D721Med (cell line): ENCODE measurements at places on chromosomes 6 and 20.

DNA sequence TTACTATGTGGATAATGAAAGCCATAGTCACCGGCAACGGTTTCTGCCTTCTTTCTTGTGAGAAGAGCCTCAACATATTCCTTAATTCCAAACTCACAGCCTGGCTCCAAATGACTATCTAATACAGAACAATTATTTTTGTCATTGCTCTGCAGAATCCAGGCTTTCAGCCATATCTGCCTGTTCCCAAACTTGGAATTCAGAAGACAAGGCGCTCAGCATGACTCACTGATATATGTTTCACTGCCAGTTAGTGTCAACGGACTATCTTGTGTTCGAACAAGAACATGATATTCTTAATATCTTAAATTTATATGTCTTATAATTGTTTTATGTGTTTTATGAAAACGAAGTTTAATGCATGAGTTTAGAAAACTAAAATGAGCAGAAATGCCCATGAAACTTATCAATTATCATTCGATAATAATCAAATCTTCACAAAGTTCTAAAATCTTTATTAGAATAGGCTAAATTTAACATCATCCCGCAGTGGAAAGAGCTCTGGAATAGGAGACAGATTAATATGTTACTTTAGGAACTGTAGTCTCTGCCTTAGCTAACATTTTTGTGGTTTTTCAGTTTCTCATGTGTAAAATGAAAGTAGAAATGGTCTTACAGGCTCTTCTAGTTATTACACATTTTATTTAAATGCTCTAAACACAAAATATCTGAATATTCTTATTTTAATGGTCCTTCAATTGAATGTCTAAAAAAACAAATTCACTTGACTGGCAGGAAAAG, 669.3 kb upstream of the GJE1 start:
- no peak for DNase-seq

DNA sequence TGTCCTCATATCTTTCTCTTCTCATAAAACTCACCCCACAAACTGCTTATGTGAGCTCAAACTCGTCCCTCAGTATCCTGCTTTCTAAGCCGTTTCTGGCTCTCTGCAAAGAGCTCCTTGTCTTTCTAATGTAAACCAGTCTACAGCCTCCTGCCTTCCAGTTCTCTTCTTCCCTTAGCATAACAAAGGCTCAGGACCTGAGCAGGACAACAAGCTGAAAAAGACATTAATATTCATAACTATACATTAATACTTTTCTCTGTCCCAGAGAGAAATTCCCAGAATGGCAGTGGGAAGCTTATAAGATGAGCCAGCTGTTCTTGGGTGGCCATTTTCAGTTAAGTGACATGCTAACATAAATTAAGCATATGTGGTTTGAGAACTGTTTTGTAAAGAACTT, 207.0 kb upstream of the TCF21 start:
- no peak for DNase-seq

DNA sequence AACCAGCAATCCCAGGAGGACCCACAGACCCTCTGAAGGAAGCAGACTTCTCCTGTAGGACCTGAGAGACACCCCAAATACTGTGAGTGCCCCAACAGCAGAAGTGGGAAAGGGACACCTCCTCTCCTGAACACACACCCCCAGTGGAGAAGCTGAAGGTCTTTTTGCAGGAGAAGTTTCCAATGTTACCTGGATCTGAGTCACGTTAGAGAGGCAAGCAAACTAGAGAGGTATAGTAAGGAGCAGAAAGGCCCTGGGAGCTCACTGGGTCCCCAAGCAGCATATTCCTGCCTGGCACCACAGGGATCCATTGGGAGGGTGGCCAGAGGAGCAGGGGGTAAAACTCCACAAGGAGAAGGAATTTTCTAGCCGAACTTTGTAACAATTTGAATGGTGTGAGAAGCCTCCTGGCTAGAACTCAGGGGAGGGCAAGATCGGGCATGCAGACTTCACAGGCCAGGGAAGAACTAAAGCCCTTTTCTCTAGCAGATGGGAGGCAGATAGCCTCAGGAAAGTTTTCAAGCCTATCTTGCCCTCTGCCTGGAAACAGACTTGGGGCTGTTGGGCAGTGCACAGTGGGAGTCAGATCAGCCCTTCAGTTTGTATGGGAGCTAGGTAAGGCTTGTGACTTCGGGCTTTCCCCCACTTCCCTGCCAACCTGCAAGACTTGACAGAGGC, 68.2 kb upstream of the SSTR4 start:
- no peak for DNase-seq

DNA sequence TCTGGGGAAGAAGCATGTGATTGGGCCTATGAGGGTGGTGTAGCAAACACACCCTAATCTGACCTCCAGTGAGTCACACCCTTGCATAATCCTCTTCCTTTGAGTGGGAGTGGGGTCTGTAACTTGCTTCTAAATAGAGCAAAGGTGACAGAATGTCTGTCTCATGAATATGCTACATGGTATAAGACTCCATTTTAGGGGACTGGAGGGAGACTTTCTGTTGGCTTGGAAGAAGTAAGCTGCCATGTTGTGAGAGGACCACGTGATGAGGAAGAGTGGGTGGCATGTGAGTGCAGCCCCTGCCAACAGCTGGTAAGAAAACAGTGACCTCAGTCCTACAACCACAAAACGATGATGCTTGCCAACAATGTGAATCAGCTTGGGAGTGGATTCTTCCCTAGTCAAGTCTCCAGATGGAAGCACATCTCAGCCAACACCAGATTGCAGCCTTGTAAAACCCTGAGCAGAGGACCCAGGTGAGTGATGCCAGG, 3.7 kb downstream of the AK9 start:
- no peak for DNase-seq

DNA sequence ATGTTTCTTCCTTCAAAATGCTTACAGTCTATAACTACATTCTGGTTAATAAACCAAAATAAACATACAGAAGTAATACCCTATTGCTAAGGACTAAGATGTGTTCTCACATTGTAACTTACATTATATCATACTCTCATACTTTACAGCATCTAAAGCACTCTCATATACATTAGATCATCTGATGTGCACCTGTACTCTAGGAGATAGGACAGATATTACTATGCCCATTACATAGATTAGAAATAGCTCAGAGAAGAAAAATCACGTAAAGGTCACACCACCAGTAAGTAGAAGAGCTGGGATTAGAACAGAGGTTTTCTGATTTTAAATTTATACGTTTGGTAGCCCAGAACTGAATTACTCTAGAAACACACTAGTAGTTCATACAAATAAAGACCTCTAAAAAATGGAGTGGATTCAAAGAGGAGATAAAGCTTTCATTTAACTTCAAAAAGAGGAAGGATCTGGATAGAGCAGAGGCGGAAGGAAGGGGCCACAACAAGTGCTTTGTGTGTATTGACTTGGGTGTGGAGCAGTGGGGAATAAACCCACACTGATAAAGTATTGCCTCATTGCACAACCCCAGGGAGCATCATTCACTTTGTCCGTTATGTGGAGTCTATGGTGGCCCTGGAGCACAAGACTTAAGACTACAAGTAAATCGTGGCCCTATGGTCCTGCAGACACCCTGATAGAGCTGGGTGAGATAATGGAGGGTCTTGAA, 30.9 kb downstream of the SLC2A12 start:
- no peak for DNase-seq

DNA sequence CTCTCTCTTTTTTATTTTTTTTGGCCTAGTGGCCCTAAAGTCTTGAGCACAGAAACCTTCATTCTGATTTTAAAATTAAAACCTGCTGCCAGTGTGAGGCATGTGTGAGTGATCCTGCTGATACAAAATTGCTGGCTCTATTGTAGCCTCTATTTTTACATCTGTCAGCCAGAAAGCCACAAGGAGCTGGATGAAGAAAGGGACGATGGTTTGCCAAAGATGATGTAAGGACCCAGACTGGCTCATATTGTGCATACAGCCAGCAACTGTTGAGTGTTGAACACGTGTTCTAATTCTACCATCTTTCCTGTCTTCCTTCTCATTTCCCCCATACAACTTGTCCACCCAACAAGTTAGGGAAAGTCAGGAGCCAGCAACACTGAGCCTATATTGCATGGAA, 40.8 kb upstream of the ATXN1 start:
- no peak for DNase-seq

GRCh38 chr20:37562695-37563480, 35.2 kb upstream of the BLCAP start:
- no peak for DNase-seq

- no peak for DNase-seq
Measured at GRCh38 chr6:144017166-144018094, 9.4 kb upstream of the PLAGL1 start.

- no peak for DNase-seq
Measured at GRCh38 chr6:147099974-147100373, 104.2 kb upstream of the STXBP5 start.

- DNase-seq: no peak
Measured at GRCh38 chr6:125009578-125009977, 47.3 kb downstream of the RNF217 start.

GRCh38 chr20:58137236-58137635, 91.2 kb downstream of the ANKRD60 start:
- no peak for DNase-seq

GRCh38 chr20:58388028-58388601, 914 bp upstream of the VAPB start:
- DNase-seq: no peak

- no peak for DNase-seq
Measured at GRCh38 chr6:101429270-101429669, 35.8 kb downstream of the GRIK2 start.

GRCh38 chr6:165484178-165484889, 174.9 kb upstream of the C6orf118 start:
- DNase-seq: no peak

GRCh38 chr6:3900744-3901336, 51.7 kb downstream of the FAM50B start:
- DNase-seq: no peak
